Stimulated activated CD8-positive, alpha-beta memory T cell treated with anti-CD3 and anti-CD28 coated beads, Interleukin-2, amount 100 ng/mL, for 1 hour (primary cell): ENCODE measurements at places on chromosomes 11 and 22.

DNA sequence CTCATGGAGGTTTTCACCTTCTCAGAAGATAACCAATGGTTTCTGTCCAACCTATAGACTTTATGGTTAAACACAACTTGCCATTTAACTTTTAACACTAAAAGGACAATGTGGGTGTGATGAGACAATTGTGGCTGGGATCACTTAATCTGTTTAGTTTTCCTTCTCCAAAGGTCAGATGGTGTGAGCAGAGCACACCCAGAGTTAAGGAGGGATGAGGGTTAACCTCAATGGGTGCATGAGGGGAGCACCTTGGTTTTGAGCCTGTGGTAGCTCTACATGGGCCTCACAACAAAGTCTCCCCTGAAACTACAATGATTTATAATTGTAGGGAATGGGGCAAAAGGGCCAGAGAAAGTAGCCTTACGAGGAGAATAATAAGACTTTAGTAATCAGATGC lies 28.9 kb upstream of the CHRM4 start:
- DNase-seq = no peak

DNA sequence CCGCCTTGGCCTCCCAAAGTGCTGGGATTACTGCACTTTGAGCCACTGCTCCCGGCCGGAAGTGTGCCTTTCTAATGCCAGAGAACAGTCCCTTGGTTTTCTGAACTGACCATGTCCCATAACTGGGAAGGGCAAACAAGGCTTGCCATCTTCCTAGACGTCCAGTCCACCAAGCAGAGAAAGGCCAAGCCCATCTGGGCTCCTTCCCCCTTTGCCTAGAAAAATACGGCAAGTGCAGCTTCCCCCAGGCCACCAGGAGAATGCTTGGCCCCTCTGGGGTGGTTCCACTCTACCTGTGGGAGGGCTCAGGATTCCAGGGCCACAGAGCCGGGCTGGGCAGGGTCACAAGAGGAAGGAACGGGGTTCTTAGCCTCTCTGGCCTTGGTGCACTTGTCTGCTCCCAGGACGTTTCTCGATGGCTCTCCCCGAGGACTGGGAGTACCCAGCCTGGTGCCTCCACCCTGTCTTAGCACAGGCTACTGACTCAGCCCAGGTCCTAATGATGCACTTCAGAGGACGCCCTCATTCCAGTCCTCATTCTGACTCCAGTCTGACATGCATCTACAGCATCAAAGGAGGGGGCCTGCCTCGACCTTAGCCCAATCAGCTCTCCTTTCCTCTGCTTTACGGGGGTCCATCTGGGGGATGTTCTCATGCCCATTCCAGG lies 1.2 kb downstream of the USP2 start:
- DNase-seq = no peak

DNA sequence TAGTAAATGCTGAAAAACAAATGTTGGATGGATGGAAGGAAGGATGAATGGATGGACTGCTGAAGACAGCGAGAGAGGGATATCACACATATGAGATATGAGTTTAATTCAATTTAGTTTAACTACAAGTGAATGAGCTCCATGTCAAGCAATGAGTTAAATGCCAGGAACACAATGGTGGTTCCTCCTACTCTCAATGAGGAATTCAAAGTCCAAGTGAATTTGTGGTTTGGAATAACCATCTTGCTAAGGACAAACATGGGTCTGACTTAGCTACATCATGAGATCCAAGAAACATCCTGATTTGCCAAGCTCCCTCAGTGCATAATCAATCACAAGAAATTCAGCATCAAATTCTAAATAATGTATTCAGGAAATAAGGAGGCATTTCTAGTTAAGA lies 26.1 kb upstream of the PPP2R1B start:
- no peak for DNase-seq

GRCh38 chr22:41539146-41540005 lies 4.9 kb downstream of the POLR3H start:
- DNase-seq = no peak

- DNase-seq = no peak
Observed at GRCh38 chr11:64687204-64687603, 35.8 kb downstream of the NRXN2 start.

GRCh38 chr22:35563211-35563610 lies 22.6 kb downstream of the RASD2 start:
- no peak for DNase-seq

DNA sequence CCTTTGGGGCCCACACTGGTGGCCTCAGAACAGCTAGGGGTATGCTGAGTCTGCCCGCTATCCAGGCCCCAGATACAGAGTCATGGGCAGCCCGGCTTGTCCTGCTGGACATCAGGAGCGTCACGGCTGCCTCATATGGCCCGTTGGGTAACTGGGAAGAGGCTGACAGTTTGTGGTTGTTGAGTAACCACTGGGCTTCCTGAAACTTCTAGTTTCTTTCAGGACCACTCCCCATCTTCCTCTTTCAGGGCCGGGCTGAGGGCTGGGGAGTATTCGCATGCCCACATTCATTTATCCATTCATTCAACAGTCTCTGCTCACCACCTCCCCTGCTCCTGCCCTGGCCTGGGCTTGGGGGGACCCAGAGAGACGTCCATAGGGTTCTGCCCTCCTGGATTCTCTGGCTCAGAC lies 13.4 kb upstream of the P2RY2 start:
- no peak for DNase-seq

DNA sequence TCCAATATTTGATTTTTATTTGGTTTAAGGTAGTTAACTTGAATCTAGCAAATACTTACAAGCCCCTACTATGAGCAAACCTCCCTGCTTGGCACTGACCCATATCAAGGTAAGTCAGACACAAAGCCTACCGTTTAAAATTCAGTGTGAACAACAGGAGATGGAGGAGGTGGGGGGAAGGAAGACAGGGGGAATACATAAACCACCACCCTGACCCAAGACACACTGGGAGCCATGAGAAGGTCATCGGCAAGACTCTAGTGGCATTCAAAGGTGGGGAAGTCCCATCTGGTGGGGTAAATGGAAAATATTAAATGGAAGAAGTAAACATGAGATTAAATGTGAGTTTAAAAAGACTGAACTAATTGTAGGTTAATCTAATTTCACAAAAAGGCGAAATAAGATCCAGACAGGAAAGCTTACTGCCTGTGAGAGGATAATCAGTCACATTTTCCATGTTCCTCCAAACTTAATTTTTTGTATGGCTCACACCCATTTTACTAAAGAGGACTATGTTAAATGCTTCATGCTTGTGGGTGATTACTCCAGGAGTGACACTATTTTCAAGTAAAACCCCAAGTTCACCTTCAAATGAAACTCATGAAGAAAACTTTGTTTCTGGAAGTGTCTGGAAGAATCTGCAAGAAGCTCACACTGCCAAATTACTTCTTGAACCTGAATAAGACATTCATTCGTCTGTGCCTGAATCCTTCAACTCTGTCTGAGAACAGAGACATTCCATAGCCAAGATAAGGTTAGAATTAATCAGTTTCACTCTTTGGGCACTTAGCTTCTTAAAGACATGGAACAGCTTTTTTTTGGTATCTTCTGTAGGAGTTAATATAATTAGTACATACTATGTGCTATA lies 51.7 kb downstream of the PITPNB start:
- no peak for DNase-seq

GRCh38 chr11:1484695-1485503 lies 1.7 kb downstream of the MOB2 start:
- no peak for DNase-seq

DNA sequence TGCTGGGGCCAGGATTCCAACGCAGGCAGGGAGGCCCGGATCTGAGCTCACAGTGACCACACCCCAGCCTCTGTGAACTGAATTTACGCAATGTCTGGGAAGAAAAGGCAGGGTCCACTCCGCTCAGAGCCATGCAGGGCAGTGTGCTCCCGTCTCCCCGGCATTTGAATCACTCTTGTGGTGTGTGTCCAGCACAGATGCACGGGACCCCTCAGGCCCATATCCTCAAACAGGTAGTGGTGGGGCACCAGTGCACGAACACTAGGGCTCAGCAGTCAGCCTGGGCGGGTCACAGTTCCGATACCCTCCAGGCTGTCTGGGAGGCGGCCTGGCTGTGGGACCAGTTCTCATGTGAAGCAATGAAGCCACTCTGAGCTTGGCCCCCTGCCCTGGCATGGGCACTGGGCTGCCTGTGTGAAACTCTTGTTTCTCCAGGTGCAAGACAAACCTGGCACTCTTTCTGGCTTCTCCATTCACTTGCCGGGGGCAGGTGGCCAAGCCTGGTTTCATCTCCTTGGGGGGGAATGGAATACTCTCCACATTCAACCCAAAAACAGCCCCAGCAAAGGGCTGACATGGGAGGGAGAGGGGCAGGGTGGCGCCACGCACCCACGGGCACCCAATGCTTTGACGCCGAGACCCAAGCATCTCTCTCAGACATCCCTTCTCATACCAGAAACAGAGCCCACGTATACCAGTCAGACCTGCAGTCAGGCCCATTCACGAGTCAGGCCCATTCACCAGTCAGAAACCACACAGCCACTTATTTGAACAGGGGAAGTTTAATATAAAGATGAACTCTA lies 14.3 kb downstream of the DHCR7 start:
- DNase-seq = no peak

GRCh38 chr11:65786786-65787636 lies at the start of gene OVOL1:
Gene OVOL1, plus strand, starts transcription at chr11:65787063. Its CDS starts 311 bp downstream, at chr11:65787374.
- DNase-seq = no peak

- DNase-seq = no peak
Observed at GRCh38 chr22:40342521-40342920, 3.8 kb upstream of the ADSL start.

DNA sequence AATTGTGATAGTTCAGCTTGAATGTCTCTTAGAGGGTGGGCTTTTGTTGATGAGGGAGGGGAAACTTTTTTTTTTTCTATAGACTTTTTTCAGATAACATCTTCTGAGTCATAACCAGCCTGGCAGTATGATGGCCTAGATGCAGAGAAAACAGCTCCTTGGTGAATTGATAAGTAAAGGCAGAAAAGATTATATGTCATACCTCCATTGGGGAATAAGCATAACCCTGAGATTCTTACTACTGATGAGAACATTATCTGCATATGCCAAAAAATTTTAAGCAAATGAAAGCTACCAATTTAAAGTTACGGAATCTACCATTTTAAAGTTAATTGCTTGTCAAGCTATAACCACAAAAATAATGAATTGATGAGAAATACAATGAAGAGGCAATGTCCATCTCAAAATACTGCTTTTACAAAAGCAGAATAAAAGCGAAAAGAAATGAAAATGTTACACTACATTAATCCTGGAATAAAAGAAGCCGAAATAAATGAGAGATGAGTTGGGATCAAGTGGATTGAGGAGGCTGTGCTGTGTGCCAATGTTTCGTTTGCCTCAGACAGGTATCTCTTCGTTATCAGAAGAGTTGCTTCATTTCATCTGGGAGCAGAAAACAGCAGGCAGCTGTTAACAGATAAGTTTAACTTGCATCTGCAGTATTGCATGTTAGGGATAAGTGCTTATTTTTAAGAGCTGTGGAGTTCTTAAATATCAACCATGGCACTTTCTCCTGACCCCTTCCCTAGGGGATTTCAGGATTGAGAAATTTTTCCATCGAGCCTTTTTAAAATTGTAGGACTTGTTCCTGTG lies 3.9 kb downstream of the MALAT1 start:
- no peak for DNase-seq

DNA sequence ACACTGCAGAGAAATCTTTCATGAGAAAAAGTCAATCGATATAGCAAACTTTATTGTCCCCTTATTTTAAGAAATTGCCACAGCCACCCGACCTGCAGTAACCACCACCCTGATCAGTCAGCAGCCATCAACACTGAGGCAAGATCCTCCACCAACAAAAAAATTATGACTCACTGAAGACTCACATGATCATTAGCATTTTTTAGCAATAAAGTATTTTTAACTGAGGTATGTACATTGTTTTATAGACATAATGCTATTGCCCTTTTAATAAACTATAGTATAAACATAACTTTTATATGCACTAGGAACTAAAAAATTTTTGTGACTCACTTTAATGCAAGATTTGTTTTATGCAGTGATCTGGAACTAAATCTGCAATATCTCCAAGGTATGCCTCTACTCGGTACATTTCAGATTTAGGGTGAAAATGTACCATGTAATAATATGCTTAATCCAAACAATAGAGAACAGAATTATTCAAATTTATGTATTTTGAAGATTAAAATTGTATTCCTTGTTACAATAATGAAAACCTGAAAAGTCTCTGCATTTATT lies 79.2 kb upstream of the CEP126 start:
- no peak for DNase-seq

DNA sequence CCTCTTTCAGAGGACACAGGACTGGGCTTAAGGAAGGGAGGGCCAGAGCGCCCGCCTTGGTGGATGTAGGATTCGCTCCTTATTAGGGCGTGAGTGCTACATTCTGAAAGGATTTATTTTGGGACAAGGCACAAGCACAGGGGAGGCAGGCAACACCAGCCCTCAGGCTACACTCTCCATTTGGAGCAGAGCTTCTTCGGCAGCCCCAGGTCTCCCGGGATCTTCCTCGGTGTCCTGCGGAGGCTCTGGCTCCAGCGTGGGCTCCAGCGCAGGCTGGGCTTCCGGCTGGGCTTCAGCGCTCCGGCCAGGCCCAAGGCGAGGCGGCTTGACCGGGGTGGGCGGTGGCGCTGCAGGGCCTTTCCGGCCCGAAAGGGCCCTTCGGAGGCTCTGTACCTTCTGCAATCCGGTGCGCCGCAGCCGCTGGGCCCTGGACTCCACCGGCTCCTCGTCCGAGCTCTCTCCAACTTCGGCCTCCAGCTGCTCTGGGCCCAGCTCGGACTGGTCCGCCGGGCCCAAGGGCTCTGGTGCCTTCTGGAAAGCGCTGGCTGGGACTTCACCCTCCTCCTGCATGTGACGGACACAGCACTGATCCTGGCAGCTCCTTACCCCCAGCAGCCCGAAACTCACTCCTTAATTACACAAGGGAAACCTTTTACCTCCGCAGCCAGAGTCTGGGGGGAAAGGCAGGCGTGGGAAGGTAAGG lies 1.1 kb downstream of the CAVIN3 start:
- DNase-seq = no peak

DNA sequence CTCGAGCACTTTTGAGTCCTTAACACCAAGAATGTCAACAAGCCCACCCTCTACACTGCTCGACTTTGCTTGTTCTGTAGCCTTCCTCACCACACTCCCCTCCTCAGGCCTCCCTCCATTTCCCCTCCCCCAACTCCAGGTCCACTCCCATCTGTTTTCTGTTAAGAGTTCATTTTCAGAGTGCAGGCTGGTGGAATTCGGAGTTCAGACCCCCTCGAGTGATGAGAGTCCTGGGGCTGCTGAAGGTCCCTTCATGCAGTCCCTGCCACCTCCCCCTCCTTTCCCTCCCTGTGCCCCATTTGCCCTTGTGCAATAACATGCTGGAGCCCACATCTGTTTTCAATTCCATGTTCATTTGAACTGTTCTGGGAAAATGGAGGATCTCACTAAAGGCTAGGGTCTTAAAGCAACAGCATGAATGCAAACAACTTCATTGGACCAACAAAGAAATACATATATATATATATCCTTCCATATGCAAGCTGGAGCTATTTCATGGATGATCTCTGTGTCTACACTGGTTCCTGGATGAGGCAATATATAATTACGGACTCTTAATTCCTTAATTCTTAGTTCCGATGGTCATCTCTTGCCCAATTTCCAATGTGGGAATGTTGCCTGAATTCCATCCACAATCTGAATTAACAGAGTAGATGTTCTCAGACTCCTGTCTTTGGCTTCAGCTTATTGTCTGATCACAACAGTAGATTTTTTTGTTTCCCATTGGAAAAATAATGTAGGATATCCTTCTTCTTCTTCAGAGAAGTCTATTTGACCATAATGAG lies 340.4 kb downstream of the ETS1 start:
- no peak for DNase-seq

- DNase-seq = no peak
Observed at GRCh38 chr11:122563761-122564160, 91.8 kb upstream of the UBASH3B start.

- no peak for DNase-seq
Observed at GRCh38 chr11:69292221-69292648, 1.7 kb upstream of the MYEOV start.

- no peak for DNase-seq
Observed at GRCh38 chr11:115049796-115050195, 371.5 kb downstream of the NXPE2 start.
